ENCODE measurements at places on chromosomes 3 and 15.
A peak's percentile ranks its signal among the peaks of the same experiment; 100 is the strongest.

GRCh38 chr3:112569265-112569664 is 7.4 kb downstream of the SLC35A5 start:
- DNase-seq: no peak

- no peak for DNase-seq
Observed at GRCh38 chr15:74202452-74203401, at the start of gene STRA6. STRA6 (minus strand) TSS chr15:74202787; CDS start chr15:74202267, 520 bp downstream.

- DNase-seq: no peak
Observed at GRCh38 chr3:141039589-141039988, 11.6 kb upstream of the SPSB4 start.

GRCh38 chr3:111943533-111943932 is 35.3 kb upstream of the ABHD10 start:
- no peak for DNase-seq

GRCh38 chr3:127546554-127546953 is 44.0 kb downstream of the TPRA1 start:
- no peak for DNase-seq

GRCh38 chr3:30347679-30348216 is 258.7 kb upstream of the TGFBR2 start:
- peak; percentile 94 for DNase-seq
